T-helper 2 cell (primary cell): ENCODE measurements at places on chromosomes 7 and 10.

DNA sequence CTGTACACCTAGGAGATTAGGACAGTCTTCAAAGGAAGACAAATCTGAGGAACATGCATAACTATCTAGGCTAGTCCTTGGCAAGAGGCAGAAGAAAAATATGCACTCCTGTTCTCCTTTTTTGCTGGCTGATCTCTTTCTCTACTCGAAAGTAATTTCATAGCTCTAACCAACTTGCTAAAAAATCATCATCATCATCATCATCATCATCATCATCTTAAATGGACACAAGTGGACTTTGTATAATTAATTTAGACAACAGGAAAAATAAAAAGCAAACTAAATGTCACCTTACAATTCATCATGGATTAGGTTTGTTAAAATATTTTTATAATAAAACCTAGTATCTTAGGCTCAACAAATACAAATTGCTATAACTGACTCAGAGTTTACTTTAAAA lies 47.2 kb upstream of the DKK1 start:
- DNase-seq = no peak

DNA sequence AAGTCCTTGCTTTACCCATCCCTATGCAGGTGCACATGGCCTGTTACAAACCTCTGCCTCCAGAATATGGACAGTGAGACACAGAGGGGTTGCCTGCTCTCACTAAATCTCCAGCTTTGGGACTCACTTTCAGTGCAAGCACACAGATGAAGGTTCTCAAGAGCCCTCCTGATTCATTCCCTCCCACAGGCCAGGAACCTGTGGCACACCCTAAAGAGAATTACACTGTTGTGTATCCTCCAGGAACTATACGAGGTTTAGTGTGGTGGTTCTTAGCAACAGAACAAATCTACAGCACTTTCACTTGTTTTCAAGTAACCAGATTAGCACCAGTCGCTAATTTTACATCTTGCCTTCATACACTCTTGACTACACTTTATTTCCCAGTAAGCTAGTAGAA lies 192.3 kb downstream of the PLXNA4 start:
- no peak for DNase-seq

DNA sequence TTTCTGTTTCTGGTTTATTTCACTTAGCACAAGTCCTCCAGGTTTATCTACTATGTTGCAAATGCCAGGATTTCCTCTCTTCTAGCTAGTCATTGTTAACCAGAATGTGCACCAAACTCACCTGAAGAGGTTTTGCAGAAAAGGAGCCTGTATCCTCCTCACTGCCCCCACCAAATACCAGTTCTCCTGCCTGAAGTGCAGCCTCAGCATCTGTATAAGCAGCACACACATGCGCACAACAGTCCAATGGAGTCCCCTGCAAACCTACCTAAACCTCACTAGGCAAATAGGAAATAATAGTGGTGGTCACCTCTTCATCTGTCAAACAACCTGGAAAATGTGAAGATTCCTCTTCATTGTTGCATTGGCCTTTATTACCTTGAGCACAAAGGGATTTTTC lies 237.8 kb downstream of the PAXIP1 start:
- no peak for DNase-seq

DNA sequence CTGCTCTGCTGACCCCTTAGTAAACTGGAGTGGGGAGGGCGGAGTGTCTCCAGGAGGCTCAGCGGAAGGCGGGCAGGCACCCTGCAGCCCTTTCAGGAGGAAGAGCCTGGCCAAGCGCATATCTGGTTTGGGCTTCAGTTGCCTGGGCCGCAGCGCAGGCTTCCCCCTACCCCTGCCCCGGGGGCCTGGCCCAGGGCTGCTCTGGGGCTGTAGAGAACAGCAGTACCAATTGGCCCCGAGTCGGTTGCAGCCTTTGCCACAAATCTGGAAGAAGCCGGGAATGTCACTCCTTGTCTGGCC lies 28.1 kb upstream of the JAKMIP3 start:
- no peak for DNase-seq

GRCh38 chr10:86802473-86803108 lies 46.2 kb downstream of the BMPR1A start:
- no peak for DNase-seq

GRCh38 chr10:24463611-24464426 lies 254.9 kb downstream of the KIAA1217 start:
- no peak for DNase-seq

DNA sequence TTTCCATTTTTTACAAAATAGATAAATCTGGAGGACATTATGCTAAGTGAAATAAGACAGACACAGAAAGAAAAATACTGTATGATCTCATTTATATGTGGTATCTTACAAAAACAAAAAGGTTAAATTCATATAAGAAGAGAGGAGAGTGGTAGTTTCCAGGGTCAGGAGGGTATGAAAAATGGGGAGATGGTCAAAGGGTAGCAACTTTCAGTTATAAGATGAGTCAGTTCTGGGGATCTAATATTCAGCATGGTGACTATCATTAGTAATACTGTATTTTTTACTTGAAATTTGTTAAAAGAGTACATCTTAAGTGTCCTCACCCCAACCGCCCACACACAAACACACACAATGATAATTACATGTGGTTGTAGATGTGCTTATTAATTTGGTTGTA lies 1250.1 kb downstream of the SORCS1 start:
- DNase-seq = no peak

DNA sequence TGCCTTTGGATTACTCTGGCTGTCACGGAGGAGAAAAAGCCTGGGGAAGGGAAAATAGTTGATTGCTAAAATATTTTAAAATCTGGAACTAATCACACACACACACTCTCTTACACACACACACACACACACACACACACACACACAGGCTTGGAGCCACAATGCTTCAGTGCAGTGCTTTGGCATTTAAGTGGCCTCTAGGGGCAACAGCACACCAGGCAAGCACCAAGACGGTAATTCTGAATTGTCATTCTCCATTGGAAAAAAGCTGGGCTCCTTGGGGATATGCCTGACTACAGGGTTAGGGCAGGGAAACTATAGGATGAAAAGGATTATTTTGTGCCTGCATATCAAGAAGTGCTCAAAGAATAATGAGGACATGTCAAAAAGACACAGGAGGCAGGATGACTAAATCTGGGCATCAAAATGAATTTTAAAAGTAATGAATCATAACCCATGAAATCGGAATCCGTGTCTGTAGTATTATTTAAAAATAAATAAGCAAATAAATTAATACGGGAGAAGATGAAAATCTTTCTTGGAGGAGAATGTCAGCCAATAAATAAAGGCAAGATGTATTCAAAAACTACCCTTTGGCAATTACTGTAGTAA lies 30.4 kb upstream of the DDC start:
- no peak for DNase-seq

DNA sequence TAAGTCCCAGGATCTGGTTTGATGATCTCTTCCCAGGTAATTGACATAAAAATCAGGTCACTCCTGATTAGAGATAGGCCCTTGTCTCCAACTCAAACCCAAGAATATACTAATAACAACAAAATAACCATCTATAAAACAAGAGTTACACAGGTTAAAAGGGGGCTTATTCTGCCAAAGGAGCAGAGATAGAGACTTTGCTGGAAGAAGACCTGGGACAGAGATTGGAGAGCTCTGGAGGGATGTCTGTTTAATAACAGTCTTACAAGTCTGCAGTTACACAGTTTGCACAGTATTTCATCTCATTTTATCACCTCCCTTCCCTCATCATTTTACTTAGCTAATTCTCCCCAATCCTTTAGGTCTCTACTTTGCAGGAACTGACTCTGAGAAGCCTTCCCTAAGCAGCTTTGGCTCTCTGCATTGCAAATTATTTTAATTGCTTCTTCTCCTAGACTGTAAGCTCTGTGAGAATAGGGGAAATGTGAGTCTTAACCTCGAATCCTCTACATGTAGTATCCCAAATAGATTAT lies 3.7 kb upstream of the ZNF438 start:
- no peak for DNase-seq

DNA sequence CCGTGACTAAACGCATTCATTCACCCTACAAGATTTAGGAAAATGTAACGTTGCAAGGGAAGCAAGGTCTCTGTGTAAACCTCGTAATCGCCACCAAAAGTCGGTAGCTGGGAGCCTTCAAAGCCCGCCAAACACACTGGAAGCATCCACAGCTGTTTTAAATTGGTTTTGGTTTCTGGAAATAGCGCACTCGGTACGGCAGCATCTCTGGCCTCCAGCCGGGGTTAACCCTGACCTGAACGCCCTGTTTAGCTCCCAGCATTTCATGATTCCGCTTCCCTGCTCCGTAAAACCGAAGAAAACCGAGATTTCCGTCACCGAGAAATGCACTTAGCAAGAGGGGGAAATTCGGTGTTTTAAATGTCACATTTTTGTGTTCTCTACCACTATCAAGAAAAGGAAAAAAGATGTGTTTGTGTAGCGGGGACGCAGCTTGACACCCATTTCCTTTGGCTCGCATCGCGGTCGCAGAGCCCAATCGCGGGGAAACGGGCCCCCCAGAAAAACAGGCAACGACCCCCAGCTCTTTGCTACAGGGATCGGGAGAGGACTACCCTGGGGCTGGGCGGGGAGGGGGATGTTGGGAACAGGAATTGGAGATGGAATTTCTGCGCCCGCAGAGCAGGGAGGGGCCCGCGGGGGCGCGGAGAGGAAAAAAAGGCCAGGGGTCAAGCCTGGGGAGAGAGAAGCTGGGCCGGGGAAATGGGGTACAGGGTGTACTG lies 646 bp downstream of the SGCE start:
- DNase-seq = no peak

- DNase-seq = no peak
These were observed 28.0 kb downstream of the PRPF18 start for GRCh38 chr10:13614530-13615332.

DNA sequence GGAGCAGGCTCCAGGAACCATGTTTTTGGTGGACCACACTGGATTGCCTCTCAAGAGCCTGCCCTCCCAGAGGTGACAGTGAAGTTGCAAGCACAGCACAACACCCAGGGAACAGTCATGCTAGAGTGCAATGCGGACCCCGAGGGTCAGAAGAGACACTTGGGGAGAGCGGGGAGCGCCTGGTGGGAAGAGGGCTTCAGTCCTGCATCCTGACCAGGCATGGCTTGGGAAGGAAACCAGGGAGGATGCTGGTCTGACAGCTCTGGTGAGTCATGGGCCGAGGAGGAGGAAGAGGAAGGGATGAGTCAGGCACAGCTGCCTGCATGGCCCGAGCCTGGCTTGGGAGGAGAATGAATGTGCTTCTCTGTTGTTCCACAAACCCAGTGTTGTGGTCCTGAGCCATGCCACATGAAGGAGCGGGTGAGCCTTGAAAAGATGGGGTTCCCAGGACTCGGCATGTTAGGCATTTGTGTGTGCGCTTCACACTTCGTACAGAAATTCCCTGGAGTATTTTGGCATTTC lies 29.5 kb upstream of the ANKRD2 start:
- DNase-seq = no peak

- no peak for DNase-seq
These were observed 74.4 kb upstream of the TCF7L2 start for GRCh38 chr10:112875476-112876267.

DNA sequence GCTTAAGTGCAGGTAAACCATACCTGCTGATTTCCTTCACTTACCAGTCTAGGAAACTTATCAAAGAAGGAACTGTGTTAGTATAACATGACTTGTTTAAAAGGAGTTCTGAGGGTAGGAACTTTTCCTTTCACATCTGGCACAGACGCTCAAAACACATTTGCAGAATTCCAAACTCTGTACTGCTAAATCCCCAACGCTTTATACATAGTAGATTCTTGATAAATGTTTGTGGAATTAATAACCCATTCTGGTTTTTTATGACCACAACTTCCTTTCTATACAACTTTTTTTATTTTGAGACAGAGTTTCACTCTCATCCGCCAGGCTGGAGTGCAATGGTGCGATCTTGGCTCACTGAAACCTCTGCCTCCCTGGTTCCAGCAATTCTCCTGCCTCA lies 7.7 kb upstream of the TRUB1 start:
- DNase-seq = no peak

DNA sequence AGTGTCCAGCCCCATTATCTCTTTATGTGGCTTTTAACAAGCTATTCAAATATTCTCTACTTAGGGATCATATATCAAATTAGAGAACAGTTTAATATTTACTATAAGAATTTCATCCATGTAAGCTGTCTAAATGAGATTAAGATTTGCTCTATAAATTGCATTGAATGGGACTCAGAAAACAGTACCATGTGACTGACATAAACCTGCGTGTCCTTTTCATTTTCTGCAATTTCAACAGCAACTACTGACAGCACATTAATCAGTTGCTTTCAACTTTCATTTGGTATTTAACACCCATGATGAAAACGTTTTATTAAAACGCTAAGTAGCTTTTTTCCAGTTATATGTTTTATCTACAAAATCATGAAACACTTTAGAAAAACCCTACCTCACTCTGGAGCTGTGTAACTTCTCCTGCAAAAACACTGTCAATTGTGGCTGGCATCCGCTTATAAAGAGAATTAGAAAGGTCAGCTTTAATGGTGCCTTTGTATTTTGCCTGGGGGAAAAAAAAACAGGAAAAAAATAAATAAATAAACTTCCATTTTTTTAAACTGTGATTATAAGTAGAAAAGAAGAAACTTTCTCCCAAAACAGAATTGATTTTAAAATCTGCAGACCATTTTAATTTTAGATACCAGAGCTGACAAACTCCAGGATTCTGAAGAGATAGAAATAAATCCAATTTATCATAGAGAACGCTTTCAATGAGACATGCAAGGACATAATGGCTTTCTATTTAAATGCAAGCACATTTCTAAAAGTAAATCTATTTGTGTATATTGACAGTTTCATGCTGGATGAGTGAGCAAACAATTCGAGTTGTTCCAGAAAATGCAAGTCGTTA lies 9.2 kb downstream of the NEBL start:
- no peak for DNase-seq

- DNase-seq = no peak
These were observed 300.7 kb upstream of the ZNF32 start for GRCh38 chr10:43949351-43949750.

DNA sequence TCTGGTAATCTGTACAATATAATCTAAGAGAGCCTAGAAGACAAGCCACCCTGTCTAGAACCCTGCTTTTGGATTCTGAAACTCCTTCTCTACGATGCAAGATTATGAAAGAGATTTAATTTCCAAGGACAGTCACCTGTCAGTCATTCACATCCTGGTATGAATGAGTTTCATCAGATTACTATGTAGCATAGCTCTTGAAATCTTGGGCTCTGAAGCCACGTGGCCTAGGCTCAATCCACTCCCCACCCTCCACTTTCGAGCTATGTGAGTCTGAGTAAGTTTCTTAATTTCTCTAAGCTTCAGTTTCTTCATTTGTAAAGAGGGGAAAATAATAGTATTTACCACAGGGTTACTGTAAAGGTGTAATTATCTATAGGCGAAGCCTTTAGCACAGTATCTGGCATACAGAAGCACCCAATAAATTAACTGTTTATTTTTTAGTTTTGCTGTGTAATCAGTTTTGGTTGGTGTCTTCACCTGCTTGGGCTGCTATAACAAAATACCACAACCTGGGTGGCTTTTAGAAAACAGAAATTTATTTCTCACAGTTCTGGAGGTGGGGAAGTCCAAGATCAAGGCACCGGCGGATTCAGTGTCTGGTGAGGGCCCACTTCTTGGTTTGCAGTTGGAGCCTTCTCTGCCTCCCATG lies 71.3 kb downstream of the MYOF start:
- no peak for DNase-seq

- DNase-seq = no peak
These were observed 41.0 kb downstream of the SP8 start for GRCh38 chr7:20745702-20746101.
